ENCODE measurements at places on chromosomes 3 and 15.
A peak's percentile ranks its signal among the peaks of the same experiment; 100 is the strongest.

DNA sequence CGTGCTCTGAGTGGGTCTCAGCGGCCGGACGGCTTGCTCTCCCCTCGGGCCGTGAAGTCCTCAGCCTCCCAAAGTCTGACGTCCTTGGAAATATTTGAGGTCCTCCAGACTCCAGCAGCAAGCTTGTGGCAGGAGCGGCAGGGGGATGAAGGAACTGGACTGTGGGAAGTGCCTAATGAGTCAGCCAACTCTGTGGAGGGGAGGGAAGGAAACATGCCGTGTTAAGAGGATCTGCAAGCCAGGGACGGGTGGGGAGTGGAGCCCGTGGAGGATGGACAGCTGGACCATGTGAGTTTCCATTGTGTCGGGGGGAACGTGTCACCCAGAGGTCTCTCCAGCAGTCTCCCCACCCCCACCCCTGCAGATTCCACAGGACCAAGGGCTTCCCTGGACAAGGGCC, 39.4 kb upstream of the IDH2 start:
- DNase-seq: no peak

DNA sequence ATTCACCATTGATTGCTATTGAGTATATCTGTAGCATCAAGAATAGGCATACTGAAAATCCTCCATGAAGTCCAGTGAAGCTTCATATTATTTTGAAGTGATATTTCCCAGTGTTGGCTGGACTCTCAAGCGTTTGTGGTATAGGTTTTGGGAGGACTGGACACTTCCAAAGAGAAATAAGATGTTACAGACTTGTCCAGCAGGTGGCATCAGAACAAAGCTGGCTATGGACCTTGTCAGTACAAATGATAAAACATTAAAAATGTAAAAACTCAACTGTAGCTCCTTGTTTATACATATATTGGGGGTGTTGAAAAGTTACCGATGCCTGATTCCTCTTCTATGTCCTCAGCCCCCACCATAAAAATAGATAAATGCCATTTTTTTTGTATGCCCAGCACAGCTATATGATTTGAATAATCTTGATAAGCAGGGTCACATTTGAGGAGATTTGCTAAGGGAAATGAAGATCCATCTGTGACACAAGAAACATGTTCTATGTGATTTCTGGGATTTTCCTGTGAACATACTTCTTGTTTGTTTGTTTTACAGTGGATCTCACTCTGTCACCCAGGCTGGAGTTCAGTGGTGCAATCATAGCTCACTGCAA, 54.5 kb upstream of the GOLGA6B start:
- DNase-seq: peak; percentile 30

DNA sequence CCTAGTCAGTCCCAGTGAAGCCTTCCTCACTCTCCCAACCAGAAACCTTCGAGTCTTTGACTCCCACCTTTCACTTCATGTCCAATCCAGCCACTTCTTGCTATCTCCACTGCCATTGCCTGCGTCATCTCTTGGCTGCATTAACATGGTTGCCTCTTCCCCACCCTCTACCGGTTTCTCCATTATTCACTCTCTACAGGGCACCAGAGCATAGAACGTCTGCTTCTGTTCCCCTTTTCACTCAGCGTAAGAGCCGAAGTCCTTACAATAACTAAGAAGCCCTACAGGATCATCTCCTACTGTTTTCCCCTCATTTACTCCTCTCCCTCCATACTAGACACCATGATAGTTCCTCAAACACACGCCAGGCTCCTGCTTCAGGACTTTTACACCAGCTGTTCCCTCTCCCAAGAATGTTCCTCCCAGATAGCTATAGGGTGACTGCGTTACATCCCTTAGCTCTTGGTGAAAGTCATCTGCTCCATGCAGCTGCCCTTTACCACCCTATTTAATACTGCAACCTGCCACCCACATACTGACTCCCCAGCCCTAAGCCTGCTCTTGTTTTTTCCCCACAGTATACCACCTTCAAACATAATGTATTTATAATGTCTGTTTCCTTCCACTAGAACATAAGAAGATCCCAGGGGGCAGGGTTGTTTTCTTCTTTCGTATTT, 30.9 kb downstream of the RCN2 start:
- no peak for DNase-seq

GRCh38 chr3:142523921-142524566, 54.5 kb downstream of the ATR start:
- DNase-seq: no peak

GRCh38 chr3:64576211-64576775, 111.5 kb downstream of the ADAMTS9 start:
- DNase-seq: no peak

DNA sequence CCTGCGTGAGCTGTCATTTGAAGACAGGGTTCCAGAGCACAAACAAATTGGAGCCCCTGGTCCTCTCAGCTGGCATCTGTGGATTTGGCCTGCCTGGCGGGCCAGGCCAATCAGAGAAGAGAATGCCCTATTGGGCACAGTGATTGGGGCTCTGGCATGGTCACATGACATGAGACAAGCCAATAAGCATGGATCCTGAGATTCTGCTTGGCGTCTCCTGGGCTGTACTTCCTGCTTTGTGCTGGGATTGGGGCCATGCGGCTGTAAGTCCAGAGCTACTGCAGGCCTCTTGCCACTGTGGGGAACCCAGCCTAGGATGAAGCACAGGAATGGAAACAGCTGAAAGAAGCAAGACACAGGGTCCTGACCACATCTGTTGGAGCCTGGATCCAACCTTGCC, 121.4 kb downstream of the FBLN2 start:
- no peak for DNase-seq
